ENCODE measurements at places on chromosomes 13 and 19.

GRCh38 chr19:827710-828321 lies at the start of gene AZU1:
Gene AZU1, plus strand, starts transcription at chr19:827837. Its CDS starts 10 bp downstream, at chr19:827847.
- no peak for DNase-seq

GRCh38 chr13:50668691-50669271 lies 174.7 kb downstream of the DLEU7 start:
- no peak for DNase-seq

- DNase-seq = no peak
These were observed 973 bp upstream of the OCEL1 start for GRCh38 chr19:17225053-17225452.

GRCh38 chr13:113125506-113126264 lies 3.1 kb downstream of the F10 start:
- DNase-seq = no peak

DNA sequence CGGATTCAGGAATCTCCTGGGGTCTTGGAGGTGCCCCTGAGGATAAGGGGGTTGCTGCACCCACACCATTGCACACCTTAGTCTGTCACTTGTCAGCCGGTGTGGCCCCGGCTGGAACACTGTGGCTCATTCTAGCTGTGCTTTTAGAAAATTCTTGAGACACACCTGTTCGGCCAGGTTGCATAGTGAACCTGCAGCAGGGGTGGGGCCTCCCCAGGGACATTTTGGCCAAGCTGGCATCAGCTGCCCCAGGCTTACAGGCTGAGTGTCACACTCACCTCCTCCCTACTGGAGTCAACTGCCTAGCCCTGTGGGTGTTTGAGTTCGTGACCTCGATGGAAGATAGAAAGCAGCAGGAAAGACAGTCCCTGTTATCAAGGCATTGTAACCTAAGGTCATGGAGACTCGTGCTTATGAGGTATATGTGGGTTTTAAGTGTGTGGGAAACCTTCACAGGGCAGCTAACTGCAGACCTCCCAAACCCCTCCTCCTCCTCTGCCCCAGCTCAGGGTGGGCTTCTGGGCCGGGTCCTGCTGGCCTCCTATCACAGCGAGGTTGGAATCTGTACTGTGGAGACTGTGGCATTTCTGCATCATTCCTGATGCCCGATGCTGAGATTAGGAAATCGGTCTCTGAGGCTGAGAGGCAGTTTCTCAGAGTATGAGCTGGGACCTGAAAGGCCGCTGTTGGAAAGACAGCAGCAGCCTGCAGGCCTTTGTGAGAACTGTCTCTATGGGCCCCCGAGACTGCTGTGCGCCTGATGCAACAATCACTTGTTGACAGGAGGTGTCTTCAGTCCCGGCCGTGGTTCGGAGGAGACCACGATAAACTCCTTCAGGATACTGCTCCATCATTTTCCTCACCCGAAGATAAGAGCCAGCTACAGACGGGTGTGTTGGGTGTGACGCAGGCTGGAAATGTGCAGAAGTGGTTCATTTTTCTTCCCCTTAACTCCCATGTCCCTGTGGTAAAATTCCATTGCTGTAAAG lies 72.2 kb downstream of the ATP11A start:
- DNase-seq = no peak

GRCh38 chr19:52248241-52248640 lies 21.1 kb upstream of the ZNF766 start:
- no peak for DNase-seq

GRCh38 chr19:37933937-37934358 lies 26.9 kb downstream of the SIPA1L3 start:
- no peak for DNase-seq

GRCh38 chr19:8331263-8331845 lies 10.1 kb downstream of the RPS28 start:
- DNase-seq = no peak

GRCh38 chr13:59673286-59673685 lies 490.4 kb downstream of the DIAPH3 start:
- DNase-seq = no peak

- DNase-seq = no peak
These were observed 384.6 kb downstream of the FGF14 start for GRCh38 chr13:102017248-102017647.

DNA sequence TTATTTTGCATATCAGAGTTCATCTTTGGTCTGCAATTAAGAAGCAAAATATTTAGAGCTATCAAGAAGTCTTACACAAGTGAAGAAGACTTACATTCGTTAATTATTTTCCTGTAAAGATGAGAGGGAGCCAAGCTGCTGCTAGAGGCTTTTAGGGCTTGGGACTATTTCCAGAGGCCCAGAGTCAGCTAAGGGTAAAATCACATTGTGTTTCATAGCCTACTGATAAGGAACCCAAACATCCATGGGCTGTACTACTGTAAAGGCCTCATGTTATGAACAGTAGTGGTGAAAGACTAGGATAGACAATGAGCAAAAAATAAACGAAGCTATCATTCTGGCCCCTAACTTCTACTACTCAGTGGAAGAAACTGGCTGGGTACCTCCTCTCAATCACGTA lies 10.9 kb upstream of the TEX30 start:
- no peak for DNase-seq

DNA sequence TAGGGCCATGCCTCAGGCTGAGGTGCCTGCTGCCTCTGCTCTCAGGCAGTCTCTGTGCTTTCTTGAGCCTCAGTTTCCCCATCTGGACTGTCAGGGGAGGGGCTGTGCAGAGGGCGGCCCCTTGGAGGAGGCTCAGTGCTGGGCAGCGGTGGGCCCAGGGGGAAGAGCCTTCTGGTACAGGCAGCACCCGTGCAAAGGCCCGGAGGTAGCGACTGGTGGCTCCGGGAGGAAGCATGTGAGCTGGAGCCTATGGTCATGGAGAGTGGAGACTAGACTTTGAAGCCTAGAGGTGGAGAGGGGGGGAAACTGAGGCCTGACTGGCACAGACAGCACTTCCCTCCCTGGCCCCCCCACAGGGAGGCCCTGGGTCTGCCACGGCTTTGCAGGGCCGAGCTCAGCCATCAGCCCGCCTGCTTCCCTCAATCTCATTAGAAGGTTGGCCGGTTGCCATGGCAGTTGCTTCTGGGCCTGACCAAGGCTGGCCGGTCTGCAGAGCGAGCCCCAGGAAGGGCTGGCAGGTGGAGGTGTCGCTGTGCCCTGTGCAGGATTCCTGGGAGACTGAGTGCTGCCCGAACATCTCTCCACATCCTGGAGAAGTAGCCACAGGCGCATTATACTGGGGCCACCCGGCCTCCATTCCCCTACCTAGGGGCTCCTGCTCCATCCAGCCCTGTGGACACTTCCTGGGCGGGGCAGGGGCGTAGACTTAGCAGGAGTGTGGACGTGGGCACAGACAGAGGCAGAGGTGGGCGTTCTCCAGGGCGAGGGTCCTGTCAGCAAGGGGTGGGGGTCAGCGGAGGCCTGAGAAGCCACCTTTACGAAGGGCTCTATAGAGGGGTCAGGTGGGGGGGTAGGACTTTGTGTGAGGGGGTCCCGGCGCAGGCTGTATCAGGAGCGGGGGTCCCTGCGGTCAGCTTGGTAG lies 53.2 kb downstream of the CRTC1 start:
- DNase-seq = no peak

DNA sequence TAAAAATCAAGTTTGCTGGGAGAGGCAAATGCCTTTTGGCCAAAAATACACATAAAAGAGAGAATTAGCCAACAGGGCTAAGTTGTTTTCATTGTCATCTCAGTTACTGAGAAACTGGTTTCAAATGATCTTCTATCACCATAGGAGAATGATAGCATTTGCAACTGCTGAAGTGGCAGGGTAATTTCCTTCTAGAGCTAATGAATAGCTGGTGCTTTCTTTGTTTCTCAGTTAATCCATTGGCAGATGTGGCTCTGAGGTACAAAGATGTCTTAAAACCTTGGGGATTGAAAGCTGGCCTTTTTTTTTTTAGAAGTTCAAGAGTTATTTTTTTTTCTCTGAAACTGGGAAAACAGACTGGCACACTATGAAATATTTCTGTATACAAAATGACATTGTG lies 332.7 kb upstream of the KLF12 start:
- DNase-seq = no peak

- no peak for DNase-seq
These were observed 1.3 kb downstream of the SAFB start for GRCh38 chr19:5624018-5624663.

DNA sequence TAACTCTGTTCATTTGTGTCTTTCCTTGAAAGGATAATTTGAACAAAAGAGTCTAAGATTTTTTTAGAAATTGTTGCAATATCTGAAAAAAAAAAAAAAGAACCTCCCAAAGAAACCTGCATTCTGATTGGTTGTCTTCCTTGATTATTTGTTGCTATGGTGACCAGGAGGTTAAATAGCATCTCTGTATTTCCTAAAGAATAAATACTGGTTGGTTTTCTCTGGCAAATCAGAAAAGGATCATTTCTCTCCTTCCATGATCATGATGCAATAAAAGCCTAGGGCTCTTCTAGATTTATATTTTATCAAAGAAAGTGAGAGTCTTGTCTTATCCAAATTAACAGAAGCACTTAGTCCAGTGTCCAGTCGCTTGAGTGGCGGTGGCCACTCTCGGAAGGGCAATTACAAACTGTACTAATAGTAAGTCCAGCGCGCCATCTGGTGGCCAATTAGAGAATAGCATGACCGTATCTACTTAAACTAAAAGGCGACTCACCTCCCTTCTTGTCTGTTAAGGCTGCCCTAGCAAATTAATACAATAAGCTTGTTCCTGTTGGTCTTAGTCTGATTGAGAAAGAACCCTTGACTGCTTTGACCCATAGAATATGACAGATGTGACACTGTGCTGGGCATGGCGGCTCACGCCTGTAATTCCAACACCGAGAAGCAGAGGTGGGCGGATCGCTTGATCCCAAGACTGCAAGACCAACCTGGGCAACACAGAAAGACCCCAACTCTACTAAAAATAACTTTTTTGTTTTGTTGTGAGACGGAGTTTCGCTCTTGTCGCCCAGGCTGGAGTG lies 47.0 kb upstream of the PNMA8B start:
- DNase-seq = no peak

DNA sequence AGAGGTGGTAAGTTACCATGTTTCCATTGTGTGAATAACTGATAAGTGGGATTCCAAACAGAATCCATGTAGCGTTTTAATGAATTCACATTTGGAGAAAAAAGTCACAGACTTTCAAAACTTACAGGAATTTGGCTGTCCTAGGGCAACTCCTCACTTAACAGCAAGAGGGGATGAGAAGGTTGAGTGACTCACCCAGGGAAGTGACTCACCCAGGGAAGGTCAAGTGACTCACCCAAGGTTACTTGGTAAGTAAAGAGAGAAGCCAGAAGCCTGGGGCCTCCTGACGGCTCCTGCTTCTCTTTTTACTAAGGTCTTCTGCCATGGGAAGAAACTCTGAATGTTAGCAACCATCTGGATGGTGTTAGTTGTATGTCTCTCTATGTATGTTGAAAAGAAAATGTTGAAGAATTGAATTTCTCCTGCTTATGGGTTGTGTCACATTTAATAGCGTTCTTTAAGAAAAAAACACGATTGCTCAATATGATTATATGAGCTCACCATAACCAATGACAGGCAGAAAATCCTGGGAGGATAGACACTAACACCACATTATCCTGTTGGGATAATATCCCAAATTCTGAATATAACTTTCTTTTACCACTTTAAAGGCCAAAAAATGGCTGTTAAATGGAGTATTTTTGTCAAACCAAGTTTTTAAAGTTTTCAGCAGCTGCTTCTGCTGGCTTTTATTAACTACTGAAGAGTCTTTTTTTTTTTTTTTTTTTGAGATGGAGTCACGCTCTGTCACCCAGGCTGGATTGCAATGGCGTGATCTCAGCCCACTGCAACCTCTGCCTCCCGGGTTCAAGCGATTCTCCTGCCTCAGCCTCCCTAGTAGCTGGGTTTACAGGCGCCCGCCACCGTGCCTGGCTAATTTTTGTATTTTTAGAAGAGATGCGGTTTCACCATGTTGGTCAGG lies 195.6 kb downstream of the GGACT start:
- DNase-seq = no peak

DNA sequence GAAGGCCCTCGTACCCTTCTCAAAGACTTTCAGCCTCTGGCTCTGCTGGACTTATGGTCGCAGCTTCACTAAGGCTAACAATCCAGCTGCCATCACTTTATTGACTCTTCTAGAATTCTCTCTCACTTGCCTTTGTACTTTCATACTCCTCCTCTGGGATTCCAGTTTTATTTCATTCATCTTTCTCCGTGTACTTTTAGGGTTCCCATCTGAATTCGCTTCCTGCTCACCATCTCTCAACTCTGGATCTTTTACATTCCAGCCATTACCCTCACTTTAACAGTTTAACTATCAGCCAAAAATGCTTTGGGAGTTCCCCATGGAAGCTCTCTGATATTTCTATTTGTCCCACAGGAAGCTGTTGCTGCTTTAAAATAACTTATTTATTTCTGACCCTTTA lies 149.3 kb upstream of the KL start:
- no peak for DNase-seq

DNA sequence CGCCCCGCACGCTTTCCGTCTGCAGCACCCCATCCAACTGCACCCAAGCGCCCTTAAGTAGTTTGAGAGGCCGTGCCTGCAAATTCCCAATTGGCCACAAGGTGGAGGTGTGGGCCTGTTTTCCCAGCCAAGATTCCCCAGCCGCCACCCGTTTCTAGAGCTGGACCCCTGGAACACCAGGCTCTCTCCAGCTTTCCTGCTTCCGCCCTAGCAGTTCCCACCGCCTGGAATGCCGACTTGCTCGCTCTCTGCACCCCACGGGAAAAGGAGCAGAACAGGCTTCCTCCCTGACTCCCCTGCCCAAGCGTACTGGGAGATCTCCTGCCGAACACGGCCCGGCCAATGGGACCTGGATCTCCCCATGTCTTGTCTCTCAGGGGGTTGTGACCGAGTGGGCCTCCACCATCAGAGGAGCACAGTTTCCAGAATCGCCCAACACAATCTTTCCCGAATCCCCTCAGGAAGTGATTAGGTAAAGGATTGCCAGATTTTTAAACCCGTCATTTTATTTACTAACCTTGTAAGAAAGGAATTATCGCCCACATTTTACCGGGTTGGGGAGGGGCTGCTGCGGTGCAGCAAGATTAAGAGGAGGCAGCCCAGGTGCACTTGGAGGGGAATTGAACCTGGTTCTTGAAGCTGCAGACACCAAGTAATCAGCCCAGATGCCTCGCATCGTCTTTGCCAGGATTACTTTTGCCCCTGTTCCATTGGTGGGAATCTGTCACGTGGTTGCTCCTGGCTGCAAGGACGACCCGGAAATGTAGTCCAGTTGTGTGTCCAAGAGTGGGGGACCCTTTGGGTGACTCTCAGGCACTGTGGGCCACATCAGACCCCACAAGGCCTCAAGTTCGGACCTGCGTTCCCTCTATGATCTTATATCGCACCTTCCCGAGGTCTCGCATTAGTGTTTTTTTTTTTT lies 3.5 kb upstream of the NAPSA start:
- DNase-seq = no peak

GRCh38 chr13:50744116-50744660 lies 99.3 kb downstream of the DLEU7 start:
- DNase-seq = no peak

GRCh38 chr13:109720758-109721184 lies 65.6 kb downstream of the IRS2 start:
- DNase-seq = no peak

DNA sequence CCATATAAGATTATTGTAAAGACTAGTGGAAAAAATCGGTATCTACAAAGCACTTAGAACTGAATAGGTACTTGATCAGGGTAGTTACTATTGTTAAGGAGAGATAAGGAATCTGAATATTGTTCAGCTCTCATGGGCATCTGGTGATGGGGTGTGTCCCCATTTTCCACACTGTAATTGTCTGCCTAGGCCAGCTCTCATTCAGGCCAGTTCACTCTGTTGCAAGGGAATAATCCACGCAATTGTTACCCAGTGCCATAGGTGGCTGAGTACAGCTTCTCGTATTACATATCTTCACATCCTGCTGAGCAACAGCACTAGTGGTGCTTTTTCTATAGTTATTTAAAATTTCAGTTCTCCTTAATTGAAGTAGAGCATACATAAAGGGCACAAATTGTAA lies 45.6 kb upstream of the C13orf42 start:
- DNase-seq = no peak

- DNase-seq = no peak
These were observed 617 bp upstream of the IQCN start for GRCh38 chr19:18274781-18275356.

Data from vagina (tissue), 2 donors.